ENCODE measurements at places on chromosomes 1 and 21.

DNA sequence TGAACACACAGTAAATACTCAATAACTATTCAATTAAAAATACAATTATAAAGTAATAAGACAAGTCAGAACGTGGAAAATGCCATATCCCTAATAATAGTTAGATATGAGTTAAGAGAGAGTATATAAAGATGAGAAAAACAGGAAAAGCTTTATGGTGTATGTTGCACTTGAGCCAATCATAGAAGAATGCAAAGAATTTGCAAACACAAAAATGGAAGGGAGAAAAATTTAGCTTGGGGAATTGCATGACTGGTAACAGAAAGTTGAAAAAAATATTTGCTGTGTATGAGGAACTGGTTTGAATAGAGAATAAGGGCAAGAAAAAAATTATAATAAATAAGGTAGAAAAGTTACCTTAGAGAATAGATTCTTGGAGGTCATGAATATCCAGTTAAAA lies 739.6 kb upstream of the CXADR start:
- no peak for DNase-seq

DNA sequence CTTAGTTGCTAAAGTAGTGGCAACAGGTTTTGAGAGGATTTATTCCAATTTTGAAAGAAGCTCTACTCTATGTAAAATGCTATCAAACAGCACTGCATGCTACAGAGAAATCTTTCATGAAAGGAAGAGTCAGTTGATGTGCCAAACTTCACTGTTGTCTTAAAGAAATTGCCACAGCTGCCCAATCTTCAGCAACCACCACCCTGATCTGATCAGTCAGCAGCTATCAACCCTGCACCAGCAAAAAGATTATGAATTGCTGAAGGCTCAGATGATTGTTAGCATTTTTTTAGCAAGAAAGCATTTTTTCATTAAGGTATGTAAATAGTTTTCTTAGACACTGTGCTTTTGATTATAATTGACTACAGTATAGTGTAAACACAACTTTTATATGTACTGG lies 49.6 kb downstream of the SLC9C2 start:
- DNase-seq, result no peak

GRCh38 chr1:200885623-200886402 lies 8.9 kb upstream of the INAVA start:
- no peak for DNase-seq

DNA sequence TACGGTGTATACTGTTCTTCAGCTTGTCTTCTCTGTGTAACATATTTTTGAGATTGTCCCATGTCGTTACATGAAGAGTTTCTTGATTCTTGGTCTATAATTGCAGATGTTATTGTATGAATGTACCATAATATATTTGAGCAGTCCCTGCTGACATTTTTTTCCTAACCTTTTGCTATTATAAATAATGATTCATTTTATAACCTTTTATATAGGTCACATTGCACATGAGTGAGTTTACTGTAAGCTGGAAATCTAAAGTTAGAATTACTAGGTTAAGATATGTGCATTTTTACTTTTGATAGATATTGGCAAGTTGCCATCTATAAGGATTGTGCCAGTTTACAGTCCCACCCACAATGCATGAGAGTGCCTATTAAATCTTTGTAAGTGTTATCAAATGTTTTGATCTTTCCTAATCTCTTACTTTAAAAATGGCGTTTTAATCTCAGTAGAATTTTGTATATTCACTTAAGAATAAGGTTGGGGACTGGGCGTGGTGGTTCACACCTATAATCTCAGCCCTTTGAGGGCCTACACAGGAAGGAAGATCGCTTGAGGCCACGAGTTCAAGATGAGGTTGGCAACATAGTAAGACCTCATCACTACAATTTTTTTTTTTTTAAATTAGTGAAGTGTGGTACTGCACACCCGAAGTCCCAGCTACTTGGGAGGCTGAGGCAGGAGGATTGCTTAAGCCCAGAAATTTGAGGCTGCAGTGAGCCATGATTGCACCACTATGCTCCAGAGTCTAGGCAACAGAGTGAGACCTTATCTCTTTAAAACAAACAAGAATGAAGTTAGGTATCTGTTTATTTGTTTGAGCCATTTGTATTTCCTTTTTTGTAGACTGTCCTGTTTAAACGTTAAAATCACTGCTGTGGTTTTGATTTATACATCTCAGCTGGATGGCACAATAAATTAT lies 36.5 kb downstream of the ZMYM1 start:
- no peak for DNase-seq

DNA sequence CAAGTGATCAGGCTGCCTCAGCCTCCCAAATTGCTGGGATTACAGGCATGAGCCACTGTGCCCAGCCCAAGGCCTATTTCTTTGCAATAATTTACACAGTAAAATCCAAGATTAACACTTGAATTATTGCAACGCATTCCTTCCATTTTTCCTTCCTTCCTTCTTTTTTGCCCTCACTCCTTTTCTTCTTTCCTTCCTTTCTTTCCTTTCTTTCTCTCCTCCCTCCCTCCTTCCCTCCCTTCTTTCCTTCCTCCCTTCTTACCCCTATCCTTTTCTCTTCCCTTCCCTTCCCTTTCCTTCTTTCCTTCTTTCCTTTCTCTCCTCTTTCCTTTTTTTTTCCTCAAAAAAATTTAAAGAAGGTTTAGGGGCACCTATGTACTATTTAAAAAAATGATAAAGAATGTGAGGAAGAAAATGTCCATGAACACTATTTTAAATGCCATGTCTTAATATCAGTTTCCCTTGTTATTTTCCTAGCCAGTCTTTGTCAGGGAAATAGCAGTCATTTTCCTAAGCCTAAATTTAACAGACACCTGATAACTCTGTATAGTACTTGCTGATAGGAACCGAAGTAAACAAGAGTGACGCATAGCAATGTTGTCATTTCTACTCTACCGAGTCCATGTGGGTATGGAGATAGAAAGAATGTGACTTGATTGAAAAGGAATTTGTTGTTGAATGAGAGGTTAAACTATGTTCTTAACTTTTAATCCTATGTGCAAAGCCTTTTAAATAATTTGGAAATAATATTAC lies 79.8 kb upstream of the HMCN1 start:
- no peak for DNase-seq

DNA sequence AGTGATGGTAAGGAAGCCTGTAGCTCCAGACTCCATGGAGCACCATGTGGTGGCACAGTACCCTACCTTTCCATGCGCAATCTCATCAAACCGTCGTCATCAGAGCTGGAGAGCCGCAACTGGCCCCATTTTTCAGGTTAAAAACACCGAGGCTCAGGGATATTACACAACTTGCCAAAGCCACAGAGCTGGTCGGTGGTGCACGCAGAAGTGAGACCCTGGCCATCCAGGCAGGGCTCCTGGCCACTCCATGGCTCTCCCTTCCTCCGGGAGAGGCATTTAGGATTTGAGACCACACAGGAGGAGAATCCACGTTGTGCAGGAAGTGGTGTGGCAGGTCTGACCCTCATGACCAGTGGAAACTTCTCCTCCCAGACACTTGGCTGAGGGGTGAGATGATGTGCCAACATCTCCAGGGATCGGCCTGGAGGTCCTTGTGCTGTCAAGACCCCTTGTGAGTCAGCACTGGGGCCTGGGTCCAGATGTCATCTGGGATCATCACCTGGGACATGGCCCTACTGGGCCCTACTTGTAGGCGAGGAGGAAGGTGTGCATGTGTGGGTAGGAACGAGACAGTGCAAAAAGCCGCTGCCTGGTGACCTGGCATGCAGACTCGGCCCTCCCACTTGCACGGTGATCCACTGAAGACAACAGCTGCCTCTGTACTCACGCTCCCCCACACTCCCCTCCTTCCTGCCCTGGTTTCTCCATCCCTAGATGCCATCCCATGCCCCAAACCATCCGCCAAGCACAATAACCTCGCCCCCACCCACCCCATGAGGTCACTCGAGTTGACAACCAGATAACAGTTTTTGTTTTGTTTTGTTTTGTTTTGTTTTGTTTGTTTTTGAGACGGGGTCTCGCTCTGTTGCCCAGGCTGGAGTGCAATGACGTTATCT lies 10.4 kb downstream of the TFF3 start:
- no peak for DNase-seq

GRCh38 chr21:39315603-39316445 lies 2.4 kb upstream of the BRWD1 start:
- no peak for DNase-seq

GRCh38 chr21:46545911-46546310 lies 59.0 kb downstream of the S100B start:
- DNase-seq, result no peak

GRCh38 chr21:33011462-33011861 lies 14.3 kb upstream of the OLIG2 start:
- no peak for DNase-seq

DNA sequence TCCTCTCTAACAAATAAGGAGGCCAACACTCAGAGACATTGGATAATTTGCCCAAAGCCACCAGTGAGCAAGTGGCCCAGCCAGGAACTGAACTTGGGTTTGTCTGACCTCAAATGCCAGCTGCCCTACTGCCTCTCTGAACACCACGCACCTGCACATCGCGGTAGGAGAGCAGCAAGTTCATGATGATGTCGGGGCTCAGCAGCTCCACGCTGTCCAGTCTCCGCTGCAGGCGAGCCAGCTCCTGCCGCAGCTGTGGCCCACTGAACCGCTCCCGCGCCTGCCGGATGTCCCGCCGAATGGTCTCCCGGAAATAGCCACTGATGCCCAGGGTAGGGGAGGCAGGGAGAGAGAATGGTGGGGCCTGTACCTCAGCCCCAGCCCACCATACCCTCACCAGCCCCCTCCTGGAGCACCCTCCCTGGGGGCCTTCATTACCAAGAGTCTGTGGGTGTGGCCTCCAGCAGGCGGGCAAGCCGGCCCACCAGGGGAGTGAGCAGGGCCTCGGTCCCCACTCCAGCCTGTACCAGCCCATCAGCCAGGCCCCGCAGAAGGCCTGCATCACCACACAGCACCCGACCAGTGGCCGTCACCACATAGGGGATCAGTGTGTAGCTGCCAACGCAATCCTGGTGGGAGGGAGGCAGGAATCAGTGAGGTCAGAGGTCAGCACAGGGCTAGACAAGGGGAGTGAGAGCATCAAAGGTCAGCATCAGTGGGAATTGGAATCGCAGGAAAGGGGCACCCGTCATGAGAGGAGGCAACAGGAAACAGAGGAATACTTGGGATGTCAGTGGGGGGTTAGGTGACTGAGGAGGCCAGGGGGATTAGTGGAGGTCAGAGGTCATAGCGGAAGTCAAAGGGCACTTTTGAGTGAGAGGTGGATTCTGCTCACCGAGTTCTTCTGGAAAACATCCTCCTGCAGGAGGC lies 2.7 kb downstream of the MAP3K6 start:
- no peak for DNase-seq

DNA sequence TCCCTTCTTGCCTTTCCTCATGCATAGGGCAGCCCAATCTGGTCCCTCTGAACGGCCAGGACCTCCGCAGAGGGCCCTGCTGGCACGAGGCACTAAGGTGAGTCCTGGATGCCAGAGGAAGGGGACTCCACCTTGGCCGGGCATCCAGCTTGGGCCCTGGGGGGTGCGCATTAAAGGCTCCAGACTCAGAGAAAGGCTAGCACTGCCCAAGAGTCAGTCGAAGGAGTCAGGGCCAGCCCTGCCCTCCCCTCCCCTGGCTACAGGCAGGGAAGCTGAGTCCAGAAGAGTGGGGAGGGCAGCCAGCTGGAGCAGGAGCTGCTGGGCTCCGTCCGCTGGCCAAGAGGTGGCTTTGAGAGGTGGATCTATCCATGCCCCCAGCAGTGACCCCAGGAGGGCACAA lies 2.8 kb upstream of the EFNA4 start:
- DNase-seq, result no peak

- DNase-seq, result no peak
These were observed 204.3 kb upstream of the GRIK3 start for GRCh38 chr1:37238364-37239224.

- DNase-seq, result no peak
These were observed 3.1 kb downstream of the C1orf162 start for GRCh38 chr1:111476761-111477309.

DNA sequence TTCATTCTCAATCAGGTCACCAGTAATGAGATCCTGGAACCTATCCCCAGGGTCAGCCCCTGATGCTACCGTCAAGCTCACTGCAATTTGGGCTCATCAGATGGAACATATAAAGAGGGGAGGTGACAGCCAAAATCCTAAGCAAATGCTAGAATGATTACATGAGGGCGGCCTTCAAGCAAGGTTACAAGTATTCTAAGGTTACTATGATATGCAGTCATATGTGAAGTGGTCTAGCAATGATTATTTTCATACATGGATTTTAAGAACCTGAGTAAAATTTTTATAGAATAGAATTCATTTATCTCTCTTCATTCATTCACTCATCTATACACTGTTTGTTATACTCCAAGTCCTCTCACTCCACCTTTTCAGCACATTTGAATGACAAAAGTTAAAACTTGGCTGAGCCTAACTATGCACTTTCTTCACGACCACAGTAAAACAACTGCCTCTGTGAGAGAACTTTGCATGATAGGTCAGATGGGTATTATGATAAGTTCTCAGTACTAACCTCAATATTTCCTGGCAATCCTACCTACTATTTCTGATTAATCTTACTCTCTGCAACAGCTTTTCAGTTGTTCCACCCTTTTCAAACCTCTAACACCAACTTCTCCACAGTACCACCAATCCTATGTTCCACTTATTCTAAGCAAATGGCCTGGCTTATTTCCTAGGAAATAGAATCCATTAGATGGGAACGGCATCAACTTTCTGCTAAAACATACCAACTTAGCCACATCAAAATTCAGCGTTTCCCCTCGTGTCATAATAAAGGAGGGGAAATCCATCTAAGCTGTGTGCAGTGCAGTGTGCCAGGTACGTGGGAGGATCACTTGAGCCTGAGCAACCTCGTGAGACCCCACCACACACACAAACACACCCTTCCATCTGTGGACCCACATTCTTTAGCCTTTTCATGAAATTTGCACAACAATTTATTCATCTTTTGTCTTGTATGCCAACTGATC lies 32.0 kb downstream of the LHX9 start:
- no peak for DNase-seq

- no peak for DNase-seq
These were observed 253.1 kb upstream of the FGGY start for GRCh38 chr1:59043796-59044195.

DNA sequence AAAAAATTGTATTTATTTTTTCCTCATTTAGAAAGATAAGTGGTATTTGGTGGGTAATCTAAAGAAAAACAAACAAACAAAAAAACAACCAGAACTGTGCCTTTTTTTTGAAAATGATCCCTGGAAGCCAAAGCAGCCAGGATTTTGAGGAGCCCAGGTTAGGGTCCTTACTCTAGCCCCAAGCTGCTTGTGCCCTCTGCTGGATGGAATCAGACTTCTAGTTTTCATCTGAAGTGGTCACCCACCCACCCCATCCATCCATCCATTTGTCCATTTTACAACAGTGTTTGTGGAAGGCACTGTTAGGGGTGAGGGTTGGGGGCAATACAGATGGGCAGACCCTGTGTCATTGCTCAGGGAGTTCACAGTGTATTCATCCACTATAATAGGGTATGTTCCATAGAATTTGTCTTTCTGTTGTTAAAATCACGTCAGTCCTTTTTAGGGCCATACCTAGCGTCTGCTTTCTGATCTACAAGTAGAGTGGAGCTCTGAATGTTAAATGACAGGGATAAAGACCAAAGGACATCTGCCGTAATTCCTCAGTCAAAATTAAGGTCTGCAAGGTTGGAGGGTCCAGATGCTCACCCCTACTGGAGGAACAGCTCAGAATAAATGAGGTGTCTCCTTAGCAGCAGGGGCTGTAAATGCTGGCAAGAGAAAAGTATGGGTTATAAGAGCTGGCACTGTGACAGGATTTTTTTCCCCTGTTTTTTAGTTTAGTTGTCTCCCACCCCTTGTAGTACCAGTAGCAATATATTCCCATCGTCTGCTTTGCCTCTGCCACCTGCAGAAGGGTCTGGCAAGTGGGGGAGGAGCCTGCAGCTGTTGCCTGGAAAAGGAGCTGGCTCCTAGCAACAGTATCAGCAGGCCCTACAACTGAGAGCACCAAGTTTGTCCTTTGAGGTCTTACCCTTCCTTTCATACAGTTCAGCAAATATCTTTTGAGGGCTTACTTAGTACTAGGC lies 3.2 kb downstream of the LRRC42 start:
- DNase-seq, result peak; percentile 49

Measured in SHP77 treated with DMSO at 0.1 percent for 48 hours (cell line).